Amygdala (tissue), 56 donors: ENCODE measurements at places on chromosomes 3 and 15.

- DNase-seq = no peak
Observed at GRCh38 chr15:35450492-35450891, 95.5 kb downstream of the DPH6 start.

- no peak for DNase-seq
Observed at GRCh38 chr3:51949121-51949520, 6.1 kb upstream of the GPR62 start.

- no peak for DNase-seq
Observed at GRCh38 chr3:98095882-98096281, 8.9 kb downstream of the OR5AC2 start.

GRCh38 chr3:39639344-39640236, 169.8 kb upstream of the MYRIP start:
- DNase-seq = no peak

DNA sequence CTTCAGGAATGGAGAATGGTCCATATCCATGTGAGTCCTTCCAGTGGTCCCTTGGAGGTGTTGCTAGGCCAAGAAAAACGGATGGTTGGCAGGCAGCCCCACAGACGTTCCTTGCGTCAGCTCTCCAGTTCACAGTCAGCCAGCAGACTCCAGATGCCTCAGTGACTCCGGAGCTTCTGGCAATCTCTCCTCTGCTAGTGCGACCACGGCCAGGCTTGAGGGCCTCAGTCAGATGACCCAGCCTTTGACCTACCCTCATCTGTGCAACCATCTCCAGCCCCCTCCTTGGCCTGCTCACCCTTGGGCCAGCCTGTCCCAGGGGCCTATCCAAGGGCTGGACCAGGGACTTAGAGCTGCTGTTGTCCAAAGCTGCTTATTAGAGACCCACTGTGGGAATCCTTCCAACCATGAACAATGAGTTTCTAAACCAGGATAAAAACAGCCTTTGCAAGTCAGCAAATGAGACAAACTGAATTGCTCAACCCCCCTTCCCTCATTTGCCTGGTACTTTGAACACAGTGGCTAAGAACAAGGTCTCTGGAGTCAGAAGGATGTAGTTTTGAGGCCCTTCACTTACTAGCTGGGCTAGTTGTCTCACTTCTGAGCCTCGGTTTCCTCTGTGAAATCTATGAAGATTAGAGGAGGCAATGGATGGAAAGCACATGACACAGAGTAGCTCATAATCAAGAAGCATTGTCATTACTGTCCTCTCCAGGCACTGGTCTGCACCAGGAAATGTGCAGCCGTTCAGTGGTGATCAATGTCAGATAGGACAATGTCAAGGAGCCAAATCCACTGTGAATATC, 44.8 kb downstream of the ANP32A start:
- DNase-seq = peak; percentile 88

DNA sequence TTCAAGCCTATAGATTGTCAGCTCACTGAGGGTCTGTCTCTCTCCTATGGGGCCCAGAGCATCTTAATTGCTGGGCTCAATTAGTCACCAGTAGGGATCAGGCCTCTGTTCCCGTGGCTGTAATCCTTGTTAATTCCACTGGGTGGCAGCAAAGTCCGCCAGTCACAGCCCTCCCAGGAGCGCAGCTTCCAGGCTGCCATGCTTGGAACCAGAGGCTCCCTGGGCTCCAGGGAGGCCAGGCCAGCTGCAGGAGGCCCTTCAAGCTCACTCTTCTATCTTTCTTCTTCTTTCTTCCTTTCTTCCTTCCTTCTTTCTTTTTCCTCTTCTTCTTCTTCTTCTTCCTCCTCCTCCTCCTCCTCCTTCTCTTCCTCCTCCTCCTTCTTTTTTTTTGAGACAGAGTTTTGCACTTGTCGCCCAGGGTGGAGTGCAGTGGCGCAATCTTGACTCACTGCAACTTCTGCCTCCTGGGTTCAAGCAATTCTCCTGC, 14.4 kb downstream of the RNU5B-1 start:
- peak; percentile 66 for DNase-seq

- no peak for DNase-seq
Observed at GRCh38 chr15:78301326-78301725, 1.9 kb upstream of the SKIC8 start.

DNA sequence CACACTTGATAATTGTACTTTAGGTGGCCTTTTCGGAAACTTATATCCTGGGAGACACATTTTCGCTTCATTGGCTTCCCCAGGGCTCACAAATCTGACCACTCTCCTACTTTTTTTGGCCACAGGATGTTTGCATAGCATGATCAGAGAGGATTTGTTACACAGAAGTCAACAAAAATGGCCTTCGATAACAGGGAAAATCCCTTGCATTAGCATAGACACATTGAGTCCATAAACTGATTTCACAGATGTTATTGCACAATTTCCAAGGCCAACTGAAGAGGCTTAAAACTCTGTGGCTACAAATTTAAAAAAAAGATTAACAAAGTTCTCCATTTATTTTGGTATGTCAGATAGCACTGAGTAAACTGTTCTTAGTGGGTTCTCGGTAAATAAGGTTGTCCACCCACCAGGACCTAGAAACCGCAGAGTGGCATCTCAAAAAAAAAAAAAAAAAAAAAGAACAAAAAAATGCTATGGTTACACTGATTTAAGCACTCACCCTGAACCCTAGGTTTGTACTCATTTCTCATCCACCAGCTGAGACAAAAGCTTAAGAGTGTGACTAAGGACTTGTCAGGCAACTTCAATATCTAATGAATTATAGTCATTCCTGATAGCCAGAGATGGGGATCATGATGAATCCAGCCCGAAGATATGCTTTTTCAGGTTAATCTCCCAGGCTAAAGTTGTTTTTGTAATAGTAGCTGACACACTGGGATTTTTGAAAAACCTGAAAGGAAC, 188.9 kb upstream of the SYNPR start:
- DNase-seq = no peak

DNA sequence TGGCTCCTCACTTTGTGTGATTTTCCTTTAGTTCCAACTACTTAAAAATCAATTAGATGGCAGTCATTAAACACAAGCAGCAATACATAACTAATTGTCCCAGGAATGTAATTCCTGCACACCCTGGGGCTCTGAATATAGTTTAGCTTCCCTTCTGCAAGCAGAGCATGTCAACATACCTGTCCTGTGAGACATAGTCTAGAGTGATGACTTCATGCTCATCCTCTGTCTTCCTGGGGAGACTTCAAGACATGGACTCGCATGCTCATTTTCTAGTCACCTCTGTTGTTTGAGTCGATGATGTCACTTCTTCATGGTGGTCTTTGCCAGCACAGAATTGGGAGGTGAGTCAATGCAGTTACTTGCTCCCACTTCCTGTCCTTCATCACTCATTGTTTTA, 15.7 kb downstream of the C3orf52 start:
- DNase-seq = no peak

DNA sequence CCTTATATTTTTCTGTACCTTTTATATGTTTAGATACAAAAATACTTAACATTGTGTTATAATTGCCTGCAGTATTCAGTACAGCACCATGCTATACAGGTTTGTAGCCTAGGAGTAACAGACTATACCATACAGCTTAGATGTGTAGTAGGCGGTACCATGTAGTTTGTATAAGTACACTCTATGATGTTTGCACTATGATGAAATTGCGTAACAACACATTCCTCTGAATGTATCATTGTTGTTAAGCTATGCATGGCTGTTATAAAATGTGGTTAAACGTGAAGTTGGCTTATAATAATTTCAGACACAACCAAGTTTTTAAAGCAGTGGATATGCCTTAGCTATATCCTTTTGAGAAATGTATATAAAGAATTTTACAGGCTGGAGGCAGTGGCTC, 328.3 kb downstream of the PLCL2 start:
- no peak for DNase-seq

- no peak for DNase-seq
Observed at GRCh38 chr15:91941871-91942658, 88.6 kb downstream of the SLCO3A1 start.

DNA sequence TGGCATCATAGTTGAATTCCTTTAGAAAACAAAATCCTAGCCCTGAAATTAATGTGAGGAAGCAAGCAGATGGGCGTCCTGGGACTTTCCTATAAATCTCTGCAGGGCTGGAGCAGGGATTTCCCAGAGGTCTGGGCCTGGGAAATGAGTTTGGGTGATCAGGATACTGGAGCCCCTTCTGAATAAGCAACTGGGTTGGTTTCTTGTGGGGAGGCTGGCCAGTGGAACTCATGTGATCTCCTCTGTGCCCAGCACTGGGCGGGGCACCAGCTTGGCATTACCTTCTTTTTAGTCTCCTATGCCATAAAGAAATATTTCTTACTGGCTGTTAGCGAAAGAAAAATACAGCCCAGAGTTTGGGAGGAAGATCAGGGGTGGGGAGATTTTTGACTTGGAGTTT, 1.7 kb downstream of the THSD4 start:
- no peak for DNase-seq

- DNase-seq = no peak
Observed at GRCh38 chr3:32414522-32415202, 23.0 kb downstream of the CMTM7 start.

- DNase-seq = no peak
Observed at GRCh38 chr3:139006051-139006716, at the start of gene PRR23A. Gene PRR23A, minus strand, starts transcription at chr3:139006268. Its CDS starts 0 bp downstream, at chr3:139006268.

DNA sequence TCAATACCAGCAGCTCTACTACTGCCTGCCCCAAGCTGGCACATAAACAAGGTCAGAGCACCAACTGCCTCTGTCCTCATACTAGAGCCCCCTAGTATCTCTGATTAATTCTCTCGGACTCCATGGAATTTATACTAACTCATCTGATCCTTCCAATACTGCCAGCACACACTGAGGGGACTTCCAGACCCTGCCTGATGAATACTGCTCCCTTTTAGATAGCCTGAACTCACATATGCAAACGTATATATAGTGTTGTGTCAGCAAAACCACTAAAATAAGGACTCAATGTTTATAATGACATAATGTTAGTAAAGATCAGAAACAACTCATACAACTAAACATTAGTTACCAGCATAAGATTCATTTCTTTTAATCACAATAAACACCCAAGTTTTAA, 25.0 kb downstream of the CEP70 start:
- no peak for DNase-seq
